ENCODE measurements at places on chromosomes 4 and X.

GRCh38 chr4:103092245-103092644, 7.4 kb downstream of the BDH2 start:
- no peaks in the 10 kb centered on the region for H3K4me1 ChIP-seq
- no peak for DNase-seq
- no peaks in the 10 kb centered on the region for H3K27me3 ChIP-seq
- H3K4me3 ChIP-seq, result no peak overlapping the region

DNA sequence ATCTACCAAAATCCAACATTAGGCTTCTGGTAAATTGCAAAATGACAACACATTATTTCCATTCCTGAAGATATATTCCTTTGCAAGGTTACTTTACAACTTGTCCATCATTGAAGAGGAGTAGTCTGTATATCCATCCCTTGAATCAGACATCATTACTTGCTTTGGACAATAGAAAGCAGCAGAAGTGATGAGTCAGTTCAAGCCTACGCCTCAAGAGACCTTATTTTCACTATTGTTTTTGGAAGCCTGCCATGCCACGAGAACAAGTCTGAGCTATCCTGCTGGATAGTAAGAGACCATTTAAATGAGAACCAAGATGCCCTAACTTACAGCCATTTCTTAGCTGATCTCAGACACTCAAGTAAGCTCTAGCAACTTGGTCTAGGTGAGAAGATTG, 246.0 kb upstream of the HHIP start:
- no peaks in the 10 kb centered on the region for H3K27me3 ChIP-seq
- no peaks in the 10 kb centered on the region for H3K36me3 ChIP-seq
- no peak overlapping the region for H3K4me3 ChIP-seq
- no peak for DNase-seq
- no peaks in the 10 kb centered on the region for H3K4me1 ChIP-seq
- no peak overlapping the region for H3K27ac ChIP-seq

DNA sequence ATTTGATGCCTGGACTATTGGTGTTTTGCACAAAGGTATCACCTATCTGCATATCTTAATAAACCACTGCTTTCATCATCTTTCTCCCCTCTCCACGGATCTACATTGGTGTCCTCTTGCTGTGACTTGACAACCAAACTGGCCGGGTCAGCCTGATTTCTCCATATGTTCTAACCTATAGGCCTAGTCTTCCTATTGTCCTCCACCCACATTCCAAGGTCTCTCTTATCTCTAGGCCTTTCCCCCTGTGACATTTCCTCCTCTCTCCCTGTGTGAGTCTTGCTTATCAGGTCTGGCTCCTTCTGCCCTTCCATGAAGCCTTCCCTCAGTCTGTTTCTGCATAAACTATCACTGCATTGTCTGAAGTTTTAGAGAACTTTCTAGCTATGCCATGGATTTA, 33.7 kb downstream of the ARHGAP24 start:
- H3K27me3 ChIP-seq, result no peaks in the 10 kb centered on the region
- H3K27ac ChIP-seq, result no peak overlapping the region
- DNase-seq, result no peak
- H3K4me1 ChIP-seq, result no peaks in the 10 kb centered on the region
- no peaks in the 10 kb centered on the region for H3K36me3 ChIP-seq
- no peak overlapping the region for H3K4me3 ChIP-seq

DNA sequence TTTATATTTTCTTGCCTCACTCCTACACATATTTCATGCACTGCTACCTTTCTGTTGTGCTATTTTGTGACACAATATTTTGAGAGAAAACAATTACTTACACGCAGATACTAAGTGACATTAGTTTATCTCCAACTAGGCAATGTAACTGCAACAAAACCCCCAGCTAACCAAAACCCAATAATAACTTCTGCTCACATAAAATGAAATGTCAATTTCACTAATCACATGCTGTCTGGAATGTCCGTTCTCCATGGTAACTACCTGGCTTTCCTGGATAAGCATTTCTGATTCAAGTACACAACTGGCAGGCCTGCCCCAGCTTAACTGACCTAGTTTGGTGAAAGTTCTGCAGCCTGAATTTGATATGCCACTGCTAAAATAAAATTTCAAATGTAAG, 313.5 kb downstream of the TMA16 start:
- H3K27me3 ChIP-seq, result no peaks in the 10 kb centered on the region
- no peaks in the 10 kb centered on the region for H3K36me3 ChIP-seq
- H3K4me3 ChIP-seq, result no peak overlapping the region
- no peak for DNase-seq

- peaks cover 100% of the 10 kb centered on the region for H3K36me3 ChIP-seq
- no peaks in the 10 kb centered on the region for H3K27me3 ChIP-seq
- no peak overlapping the region for H3K27ac ChIP-seq
- H3K4me3 ChIP-seq, result no peak overlapping the region
- H3K4me1 ChIP-seq, result peaks cover 22% of the 10 kb centered on the region
- no peak for DNase-seq
Measured at GRCh38 chr4:2910409-2910808, 52.8 kb downstream of the NOP14 start.

GRCh38 chrX:112613039-112613438, 66.7 kb downstream of the LHFPL1 start:
- H3K4me1 ChIP-seq, result no peaks in the 10 kb centered on the region
- no peak overlapping the region for H3K27ac ChIP-seq

DNA sequence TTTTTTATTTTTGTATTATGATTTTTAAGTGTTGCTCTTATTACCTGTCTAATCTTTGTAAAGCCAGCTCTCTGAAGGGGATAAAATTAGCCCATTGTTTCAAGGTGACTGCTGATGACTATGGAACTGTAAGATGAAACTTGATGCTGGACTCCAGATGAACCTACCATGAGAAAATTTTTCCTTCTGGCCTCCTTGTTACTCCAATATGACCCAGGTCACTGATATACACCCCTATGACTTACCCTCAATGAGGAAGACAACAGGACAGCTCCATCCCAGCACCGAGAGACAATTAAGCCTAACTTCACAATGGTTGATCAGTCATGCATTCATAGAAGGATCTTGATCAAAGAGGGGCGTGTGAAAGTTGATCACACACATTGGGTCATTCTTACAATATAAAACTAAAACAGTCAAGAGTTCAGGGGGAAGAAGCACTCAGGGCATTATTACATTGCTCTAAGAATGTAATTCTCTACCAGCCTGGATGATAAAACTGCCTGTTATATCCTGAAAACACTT, 230.8 kb upstream of the AGTR2 start:
- no peaks in the 10 kb centered on the region for H3K4me1 ChIP-seq
- no peak for DNase-seq
- no peak overlapping the region for H3K4me3 ChIP-seq
- no peaks in the 10 kb centered on the region for H3K36me3 ChIP-seq
- no peaks in the 10 kb centered on the region for H3K27me3 ChIP-seq

- H3K27me3 ChIP-seq, result no peaks in the 10 kb centered on the region
- H3K27ac ChIP-seq, result no peak overlapping the region
- H3K36me3 ChIP-seq, result no peaks in the 10 kb centered on the region
- no peak for DNase-seq
- H3K4me1 ChIP-seq, result no peaks in the 10 kb centered on the region
- no peak overlapping the region for H3K4me3 ChIP-seq
Measured at GRCh38 chr4:174349156-174349555, 65.4 kb downstream of the CEP44 start.

- H3K36me3 ChIP-seq, result no peaks in the 10 kb centered on the region
- no peaks in the 10 kb centered on the region for H3K27me3 ChIP-seq
- DNase-seq, result no peak
Measured at GRCh38 chrX:71923516-71923915, 12.9 kb downstream of the NHSL2 start.

GRCh38 chr4:149891426-149891825, 75.8 kb upstream of the IQCM start:
- no peak overlapping the region for H3K27ac ChIP-seq
- no peak for DNase-seq
- H3K36me3 ChIP-seq, result no peaks in the 10 kb centered on the region
- H3K4me3 ChIP-seq, result no peak overlapping the region
- no peaks in the 10 kb centered on the region for H3K4me1 ChIP-seq
- H3K27me3 ChIP-seq, result no peaks in the 10 kb centered on the region

DNA sequence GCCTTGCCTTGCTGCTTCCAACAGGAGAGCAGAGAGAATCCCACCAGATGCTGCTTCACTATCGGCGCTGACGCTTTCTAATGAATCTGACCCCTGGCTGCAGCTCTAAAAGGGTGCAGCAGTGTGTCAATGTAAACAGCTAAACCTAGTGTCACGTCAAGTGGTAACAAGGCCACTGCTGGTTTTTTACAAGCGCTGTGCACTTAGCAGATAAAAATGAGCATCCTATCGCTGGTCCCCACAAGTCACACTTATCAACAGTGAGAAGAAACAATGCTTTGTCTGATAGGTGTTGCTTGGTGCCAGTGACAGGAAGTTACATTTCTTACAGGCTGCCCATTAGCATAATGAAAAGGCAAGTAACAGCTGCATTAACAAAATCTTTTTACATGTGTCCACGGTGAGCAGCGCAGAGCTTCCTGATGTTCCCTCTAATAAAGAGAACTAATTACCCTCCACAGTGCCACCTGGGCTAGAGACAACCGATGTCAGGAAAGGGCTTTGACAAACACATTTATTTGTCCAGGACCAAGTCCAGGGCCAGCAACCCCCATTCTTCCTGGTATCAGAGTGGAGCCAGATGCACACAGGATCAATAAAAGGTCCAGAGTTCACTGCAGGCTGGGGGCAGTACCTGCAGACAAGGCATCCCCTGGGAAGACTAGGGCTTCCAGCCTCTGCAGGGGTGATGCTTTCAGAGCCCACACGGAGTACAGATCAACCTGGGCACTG, 176.0 kb downstream of the MGST2 start:
- H3K27ac ChIP-seq, result no peak overlapping the region
- H3K27me3 ChIP-seq, result no peaks in the 10 kb centered on the region
- no peak overlapping the region for H3K4me3 ChIP-seq
- H3K36me3 ChIP-seq, result no peaks in the 10 kb centered on the region
- no peak for DNase-seq

- peaks cover 26% of the 10 kb centered on the region for H3K4me1 ChIP-seq
- no peak for DNase-seq
- H3K36me3 ChIP-seq, result peaks cover 76% of the 10 kb centered on the region
- H3K27ac ChIP-seq, result no peak overlapping the region
- H3K4me3 ChIP-seq, result no peak overlapping the region
- no peaks in the 10 kb centered on the region for H3K27me3 ChIP-seq
Measured at GRCh38 chr4:56972389-56972788, 5.0 kb downstream of the NOA1 start.

DNA sequence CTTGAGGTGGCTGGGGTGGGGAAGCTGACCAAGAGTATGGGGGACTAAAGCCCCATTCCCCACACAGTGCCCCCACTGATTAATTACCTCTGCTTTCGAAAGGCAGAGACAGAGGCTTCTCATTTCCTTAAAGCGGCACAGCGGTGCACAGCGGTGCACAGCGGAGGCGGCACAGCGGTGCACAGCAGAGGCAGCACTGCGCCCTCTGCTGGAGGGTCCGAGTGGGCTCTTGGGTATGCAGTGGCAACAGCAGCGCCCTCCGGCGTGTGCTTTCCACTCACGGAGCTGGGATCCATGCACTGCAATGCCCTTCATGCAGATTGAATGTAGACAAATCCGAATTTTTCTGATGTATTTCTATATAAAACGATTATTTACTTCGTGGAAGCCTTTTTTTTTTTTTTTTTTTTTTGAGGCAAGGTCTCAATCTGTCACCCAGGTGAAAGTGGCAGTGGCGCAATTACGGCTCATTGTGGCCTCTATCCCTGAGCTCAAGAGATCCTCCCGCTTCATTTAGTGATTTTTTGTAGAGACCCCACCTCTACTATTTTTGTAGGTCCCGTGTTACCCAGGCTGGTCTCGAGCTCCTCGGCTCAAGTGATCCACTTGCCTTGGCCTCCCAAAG, 19.7 kb upstream of the PRPS2 start:
- H3K4me3 ChIP-seq, result no peak overlapping the region
- H3K36me3 ChIP-seq, result no peaks in the 10 kb centered on the region
- H3K27me3 ChIP-seq, result peaks cover 23% of the 10 kb centered on the region

- no peaks in the 10 kb centered on the region for H3K4me1 ChIP-seq
- no peaks in the 10 kb centered on the region for H3K36me3 ChIP-seq
- no peaks in the 10 kb centered on the region for H3K27me3 ChIP-seq
- H3K4me3 ChIP-seq, result no peak overlapping the region
- no peak overlapping the region for H3K27ac ChIP-seq
- no peak for DNase-seq
Measured at GRCh38 chr4:178258603-178259002, 816.4 kb upstream of the AGA start.

GRCh38 chr4:143549928-143550327, 36.4 kb downstream of the SMARCA5 start:
- H3K27me3 ChIP-seq, result no peaks in the 10 kb centered on the region
- H3K4me3 ChIP-seq, result no peak overlapping the region
- peaks cover 94% of the 10 kb centered on the region for H3K36me3 ChIP-seq
- no peak for DNase-seq
- H3K27ac ChIP-seq, result no peak overlapping the region

GRCh38 chrX:49162620-49163019, at the start of gene MAGIX:
Gene MAGIX, plus strand, starts transcription at chrX:49162758. Its CDS starts 132 bp downstream, at chrX:49162890.
- peaks cover 5% of the 10 kb centered on the region for H3K4me1 ChIP-seq
- peak within 1 kb of the TSS; percentile 39 for H3K4me3 ChIP-seq
- no peak for DNase-seq

- H3K4me1 ChIP-seq, result peaks cover 4% of the 10 kb centered on the region
- H3K27me3 ChIP-seq, result no peaks in the 10 kb centered on the region
- no peak for DNase-seq
- no peaks in the 10 kb centered on the region for H3K36me3 ChIP-seq
Measured at GRCh38 chr4:128455480-128455879, 167.9 kb upstream of the PGRMC2 start.

Measured in left lung (tissue), 14 donors.